ENCODE measurements at places on chromosomes 2 and 18.

DNA sequence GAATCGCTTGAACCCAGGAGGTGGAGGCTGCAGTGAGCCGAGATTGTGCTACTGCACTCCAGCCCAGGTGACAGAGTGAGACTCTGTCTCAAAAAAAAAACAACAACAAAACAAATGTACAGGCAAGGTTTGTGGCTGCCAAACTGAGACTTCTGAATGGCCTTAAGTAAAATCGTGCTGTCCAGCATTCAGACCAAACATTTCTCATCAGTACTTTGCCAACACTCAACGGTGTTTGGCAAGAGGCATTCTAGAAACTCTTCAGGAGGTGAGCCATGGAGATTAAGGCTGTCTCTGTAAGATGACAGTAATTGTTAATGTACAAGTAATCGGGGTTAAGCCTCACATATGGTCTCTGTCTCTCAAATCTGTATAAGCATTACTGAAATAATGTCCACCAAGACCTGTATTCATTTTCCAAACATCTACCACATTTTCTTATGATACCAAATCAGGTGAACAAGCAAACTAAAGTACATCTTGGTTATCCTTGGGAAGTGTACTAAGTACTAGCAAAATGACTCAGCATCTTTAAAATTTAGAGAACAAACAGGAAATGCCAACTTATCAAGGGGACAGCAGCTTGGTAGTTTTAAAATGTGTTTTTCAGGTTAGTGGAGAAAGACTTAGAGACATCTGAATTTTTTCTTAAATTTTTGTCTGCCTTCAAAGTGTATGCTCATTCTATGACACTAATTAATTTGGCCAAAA is 29.3 kb downstream of the SERPINE2 start:
- no peak for DNase-seq

- no peak for DNase-seq
These were observed 68.6 kb upstream of the SPOPL start for GRCh38 chr2:138432971-138433370.

- DNase-seq, result no peak
These were observed 37.0 kb upstream of the CTDP1 start for GRCh38 chr18:79642626-79643025.

DNA sequence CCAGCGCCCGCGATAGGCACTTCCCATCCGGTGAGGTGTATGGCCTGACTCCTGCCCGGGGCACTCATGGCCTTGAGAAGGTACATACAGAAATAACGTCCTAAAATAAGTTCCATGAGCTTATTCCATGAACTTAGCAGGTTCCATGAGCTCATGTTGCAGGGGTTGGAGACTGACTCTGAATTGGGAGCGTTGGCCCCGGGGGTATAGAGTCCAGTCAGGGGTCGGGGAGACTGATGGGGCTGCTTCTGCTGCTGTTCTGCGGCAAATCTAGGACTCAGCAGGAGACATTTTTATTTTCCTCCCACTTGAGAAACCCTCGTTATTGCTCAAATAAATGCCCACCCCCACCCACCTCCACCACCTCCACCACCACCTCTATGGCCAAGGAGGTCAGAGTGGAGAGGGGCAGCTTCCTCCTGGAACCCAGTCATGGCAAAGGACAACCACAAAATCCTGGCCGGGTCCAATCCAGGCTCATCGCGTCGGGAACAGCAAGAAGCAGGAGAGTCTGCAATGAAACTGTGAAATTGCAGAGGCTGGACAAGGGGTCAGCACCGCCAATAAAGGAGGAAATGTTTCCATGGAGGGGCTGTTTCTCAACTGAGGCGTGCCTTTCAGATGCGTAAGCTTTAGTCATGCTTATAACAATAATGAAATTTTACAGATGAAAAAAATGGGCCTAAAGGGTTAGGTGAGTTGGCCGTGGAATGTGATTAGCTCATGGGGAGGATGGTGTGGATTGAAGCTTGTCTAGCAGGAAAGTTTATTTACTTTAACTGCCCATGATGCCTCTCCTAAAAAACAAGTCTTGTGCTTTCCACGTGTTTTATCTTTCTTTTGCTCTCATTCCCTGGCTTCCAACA is 136.6 kb upstream of the ALKAL2 start:
- no peak for DNase-seq

- DNase-seq, result no peak
These were observed 53.6 kb upstream of the RFX8 start for GRCh38 chr2:101528501-101528900.
